Activated CD4-positive, alpha-beta T cell treated with anti-CD3 and anti-CD28 coated beads, Interleukin-2, amount 10 ng/mL, durations not matched to agents 24 days and 14 days (primary cell): ENCODE measurements at places on chromosomes 16 and 17. TPM values are rescaled to one million over a fixed set of nuclear protein-coding genes. Genes with fewer than 3 reads are reported as not detected.

GRCh38 chr17:15213381-15214087 lies 51.6 kb downstream of the PMP22 start:
- H3K27ac ChIP-seq = no peak overlapping the region
- H3K4me1 ChIP-seq = no peaks in the 10 kb centered on the region
- no peak overlapping the region for H3K4me3 ChIP-seq
- H3K36me3 ChIP-seq = no peaks in the 10 kb centered on the region
- H3K27me3 ChIP-seq = no peaks in the 10 kb centered on the region

GRCh38 chr17:1183171-1183873 lies 3.5 kb upstream of the ABR start:
- peak; percentile 67 for DNase-seq
- no peaks in the 10 kb centered on the region for H3K36me3 ChIP-seq
- H3K4me1 ChIP-seq = peaks cover 5% of the 10 kb centered on the region
- no peak overlapping the region for H3K27ac ChIP-seq
- H3K27me3 ChIP-seq = peaks cover 19% of the 10 kb centered on the region

- H3K36me3 ChIP-seq = no peaks in the 10 kb centered on the region
- peaks cover 11% of the 10 kb centered on the region for H3K4me1 ChIP-seq
- no peak overlapping the region for H3K27ac ChIP-seq
- DNase-seq = no peak
- no peaks in the 10 kb centered on the region for H3K27me3 ChIP-seq
These were observed 5.1 kb upstream of the PDK2 start for GRCh38 chr17:50090071-50090470.

GRCh38 chr17:69451416-69452394 lies 37.2 kb downstream of the MAP2K6 start:
- no peaks in the 10 kb centered on the region for H3K36me3 ChIP-seq
- H3K4me3 ChIP-seq = no peak overlapping the region
- no peak for DNase-seq
- H3K27me3 ChIP-seq = no peaks in the 10 kb centered on the region

GRCh38 chr16:2835638-2836493 lies 5.8 kb downstream of the ZG16B start:
- H3K27ac ChIP-seq = no peak overlapping the region
- H3K27me3 ChIP-seq = peaks cover 4% of the 10 kb centered on the region
- peaks cover 6% of the 10 kb centered on the region for H3K4me1 ChIP-seq
- no peaks in the 10 kb centered on the region for H3K36me3 ChIP-seq
- H3K4me3 ChIP-seq = no peak overlapping the region

The CDYL2 gene
- total RNA-seq = 63.3 and 66.9 TPM in 2 replicates

DNA sequence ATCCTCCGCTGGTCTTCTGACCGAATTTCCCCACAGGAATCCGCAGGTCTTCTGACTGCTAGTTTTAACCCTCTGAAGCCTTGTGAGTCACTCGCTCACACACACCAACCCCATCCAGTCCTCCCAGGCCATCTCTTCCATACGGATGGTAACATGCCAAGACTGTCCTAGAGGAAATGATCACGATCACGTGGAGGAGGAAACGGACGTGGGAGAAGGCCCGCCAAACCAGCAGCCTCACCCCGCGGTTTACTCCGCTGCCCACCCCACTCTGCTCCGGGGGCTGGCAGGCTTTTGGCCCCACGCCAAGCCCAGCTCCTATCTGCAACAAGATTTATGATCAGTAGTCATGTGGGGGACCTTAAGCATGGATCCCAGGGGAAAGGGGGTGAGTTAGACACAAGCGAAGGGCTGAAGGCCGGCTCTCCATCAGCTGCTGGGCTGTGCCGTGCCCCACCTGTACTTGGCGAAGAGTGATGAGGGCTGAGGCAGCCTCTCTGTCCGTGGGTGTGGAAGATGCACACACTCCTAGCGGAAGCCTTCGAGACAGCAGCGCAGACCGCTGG lies 1.5 kb upstream of the FAAP100 start:
- no peak for DNase-seq
- no peaks in the 10 kb centered on the region for H3K27me3 ChIP-seq
- H3K36me3 ChIP-seq = peaks cover 34% of the 10 kb centered on the region
